Activated CD8-positive, alpha-beta memory T cell treated with anti-CD3 and anti-CD28 coated beads, Interleukin-2, amount 50 U/mL, for 48 hours (primary cell): ENCODE measurements at places on chromosomes 5 and 9.

- DNase-seq: no peak
Measured at GRCh38 chr5:150488519-150489359, 19.2 kb upstream of the NDST1 start.

DNA sequence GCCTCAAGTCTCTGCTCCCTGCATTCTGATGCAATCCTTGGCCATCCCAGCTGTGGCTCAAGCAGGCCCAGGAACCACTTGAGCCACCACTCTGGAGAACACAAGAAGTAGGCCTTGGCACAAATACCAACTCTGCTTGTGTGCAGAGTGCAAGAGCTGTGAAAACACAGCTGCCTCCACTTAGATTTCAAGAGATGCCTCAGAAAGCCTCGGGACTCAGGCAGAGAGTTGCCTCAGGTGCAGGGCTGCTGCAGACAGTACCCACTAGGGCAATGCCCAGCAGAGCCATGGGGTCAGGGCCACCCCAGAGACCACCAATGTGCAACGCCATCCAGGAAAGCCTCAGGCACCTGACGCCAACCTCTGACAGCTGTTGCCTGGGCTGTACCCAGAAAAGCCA is 82.4 kb downstream of the FREM1 start:
- DNase-seq: no peak

GRCh38 chr9:28688172-28688571 is 1114.9 kb upstream of the C9orf72 start:
- no peak for DNase-seq

DNA sequence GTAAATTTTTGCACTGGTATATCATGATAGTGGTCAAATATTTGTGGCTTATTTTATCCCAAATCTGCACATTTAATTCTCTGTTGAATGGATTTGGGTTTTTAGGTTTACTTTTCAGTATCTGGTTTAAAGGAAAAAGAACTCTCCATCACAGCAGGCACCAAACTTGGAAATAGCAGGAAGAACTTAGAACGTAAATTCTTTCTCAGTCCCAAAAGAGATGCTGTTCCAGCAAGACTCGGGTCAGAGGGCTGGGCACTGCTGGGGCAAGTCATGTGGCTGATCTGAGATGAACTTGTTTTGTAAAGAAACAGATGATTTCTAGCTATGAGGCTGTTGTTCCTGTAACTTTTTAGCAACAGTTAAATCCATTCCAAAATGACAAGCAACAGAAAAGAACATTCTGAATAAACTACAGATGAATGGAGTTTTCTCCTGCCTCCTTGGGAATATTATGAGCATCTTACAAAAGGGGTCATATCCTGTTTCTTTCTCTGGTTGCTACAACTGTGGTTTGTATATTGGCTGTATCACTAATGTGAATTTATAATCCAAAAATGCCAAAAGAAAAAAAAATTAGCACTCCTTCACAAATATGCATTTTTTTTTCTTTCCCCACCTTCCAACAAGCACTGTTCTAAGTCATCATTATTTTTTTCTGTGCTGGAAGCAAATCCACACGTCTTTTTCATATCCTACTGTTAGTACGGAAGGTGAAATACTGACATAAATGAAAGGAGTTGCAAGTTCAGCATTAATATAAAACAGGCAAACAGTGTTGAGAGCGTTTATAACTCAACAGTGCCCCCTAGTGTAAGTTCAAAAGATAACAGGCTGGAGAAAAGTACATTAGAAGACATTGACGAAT is 31.1 kb downstream of the OR2K2 start:
- DNase-seq: no peak

DNA sequence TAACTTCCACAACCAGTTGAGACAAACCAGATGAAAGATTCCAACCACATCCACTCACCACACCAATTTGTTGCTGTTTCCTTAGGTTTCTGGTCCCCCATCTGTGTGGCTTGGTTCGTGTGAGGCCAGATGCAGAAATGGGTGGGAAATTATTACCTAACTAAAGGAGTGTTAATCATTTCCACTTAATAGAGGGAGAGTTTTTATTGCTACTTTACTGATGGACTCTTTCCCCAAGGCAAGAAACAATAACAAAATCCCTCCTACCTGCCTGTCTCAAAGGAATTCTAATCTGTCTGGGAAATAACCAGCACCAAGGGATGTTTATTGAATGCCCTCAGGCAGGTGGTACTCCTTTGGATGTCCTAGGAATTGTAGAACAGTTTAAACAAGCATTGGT is 76.3 kb downstream of the TMEM167A start:
- no peak for DNase-seq

GRCh38 chr9:14031060-14031414 is 282.9 kb downstream of the NFIB start:
- DNase-seq: no peak

DNA sequence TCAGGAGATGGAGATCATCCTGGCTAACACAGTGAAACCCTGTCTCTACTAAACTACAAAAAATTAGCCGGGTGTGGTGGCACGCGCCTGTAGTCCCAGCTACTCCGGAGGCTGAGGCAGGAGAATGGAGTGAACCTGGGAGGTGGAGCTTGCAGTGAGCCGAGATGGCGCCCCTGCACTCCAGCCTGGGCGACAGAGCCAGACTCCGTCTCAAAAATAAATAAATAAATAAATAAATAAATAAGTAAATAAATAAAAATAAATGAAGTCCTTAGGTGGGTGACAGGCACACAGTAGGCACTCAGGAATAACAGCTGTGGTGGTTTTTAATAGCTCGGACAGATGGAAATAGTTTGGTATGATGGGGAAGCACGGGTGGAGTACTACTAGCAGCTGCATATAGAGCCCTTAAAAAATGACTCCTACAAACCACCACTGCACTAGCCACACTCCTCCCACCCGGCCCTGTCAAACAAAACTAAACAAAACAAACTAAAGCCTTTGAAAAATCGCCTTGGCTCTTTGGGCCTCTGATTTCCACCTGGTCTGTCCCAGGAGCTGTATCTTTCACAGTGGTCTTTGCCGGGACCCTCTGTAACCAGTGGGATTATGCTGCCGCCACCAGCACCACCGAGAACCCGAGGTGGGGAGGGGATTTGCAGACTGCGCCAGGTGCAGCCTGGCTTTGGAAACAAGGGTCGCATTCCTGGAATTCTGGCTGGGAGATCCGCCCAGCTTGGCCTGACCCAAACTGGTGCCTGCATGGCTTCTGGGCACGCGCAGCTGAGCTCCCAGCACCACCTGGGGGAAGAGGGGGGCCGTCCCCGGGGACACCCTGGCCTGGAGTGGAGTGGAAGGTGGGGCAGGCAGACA is 5.1 kb upstream of the WDR5 start:
- DNase-seq: no peak

DNA sequence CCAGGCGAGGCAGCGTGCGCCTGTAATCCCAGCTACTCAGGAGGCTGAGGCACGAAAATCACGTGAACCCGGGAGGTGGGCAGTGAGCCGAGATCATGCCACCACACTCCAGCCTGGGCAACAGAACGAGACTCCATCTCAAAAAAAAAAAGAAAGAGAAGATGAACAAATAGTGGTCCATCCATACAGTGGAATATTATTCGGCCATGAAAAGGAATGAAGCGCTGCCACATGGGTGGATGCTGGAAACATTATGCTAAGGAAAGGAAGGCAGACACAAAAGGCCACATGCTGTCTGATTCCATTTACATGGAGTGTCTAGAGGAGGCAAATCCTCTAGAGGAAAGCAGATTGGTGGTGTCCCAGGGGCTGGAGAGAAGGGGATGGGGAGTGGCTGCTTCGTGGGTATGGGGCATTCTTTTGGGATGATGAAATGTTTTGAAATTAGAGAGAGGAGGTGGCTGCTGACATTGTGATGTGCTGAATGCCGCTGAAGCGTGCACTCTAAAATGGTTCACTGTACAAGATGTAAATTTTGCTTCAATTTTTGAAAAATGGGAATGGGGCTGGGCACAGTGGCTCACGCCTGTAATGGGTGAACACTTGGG is 17.0 kb downstream of the PLPP7 start:
- no peak for DNase-seq

- no peak for DNase-seq
Measured at GRCh38 chr5:171314728-171315385, 5.8 kb downstream of the TLX3 start.

DNA sequence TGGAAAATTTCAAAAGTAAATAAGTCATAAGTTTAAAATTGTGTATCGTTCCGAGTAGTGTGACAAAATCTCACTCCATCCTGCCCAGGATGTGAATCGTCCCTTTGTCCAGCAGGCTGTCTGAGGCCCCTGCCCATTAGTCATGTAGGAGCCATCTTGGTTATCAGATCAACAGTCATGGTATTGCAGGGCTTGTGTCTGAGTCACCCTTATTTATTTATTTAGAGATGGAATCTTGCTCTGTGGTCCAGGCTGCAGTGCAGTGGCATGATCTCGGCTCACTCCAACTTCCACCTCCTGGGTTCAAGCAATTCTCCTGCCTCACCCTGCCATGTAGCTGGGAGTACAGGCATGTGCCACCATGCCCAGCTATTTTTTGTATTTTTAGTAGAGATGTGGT is 30.2 kb downstream of the ITGA2 start:
- no peak for DNase-seq

DNA sequence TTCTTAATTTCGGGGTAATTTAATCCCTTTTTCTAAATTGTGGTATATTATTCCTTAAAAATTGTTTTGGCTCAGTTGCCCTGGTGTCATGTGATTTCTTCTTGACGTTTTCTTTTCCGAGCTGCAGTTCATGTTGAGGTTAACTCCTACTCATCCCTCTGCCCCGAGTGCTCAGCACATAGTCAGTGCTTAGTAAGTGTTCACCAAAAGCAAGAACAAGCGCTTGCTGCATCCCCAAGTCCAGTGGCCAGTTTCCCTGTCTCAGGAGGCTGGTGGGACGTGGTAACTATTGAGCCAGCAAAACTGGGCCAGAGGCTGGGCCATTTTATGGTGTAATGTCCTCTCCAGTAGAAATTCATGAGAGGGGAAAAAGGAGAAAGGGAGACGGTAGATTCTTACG is 23.3 kb downstream of the TRIO start:
- no peak for DNase-seq

DNA sequence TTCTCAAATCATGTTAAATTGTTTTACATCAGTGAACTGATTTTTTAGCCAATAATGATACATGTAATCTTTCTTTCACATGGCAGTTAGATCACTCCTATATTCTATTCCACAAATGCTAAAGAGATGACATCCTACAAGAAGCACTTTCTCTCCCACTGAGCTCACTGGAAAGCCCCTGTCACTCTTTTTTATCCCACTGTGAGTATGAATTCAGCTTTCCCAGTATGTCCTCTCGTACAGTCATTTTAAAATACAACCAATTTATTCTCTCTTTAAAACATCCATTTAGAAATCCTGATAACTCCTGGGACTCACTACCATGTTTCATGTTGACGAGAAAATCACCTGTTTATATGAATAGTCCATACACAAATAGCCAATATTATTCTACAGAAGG is 599.9 kb downstream of the SEMA5A start:
- no peak for DNase-seq

GRCh38 chr5:116583085-116583861 is 8.7 kb upstream of the SEMA6A start:
- DNase-seq: no peak

DNA sequence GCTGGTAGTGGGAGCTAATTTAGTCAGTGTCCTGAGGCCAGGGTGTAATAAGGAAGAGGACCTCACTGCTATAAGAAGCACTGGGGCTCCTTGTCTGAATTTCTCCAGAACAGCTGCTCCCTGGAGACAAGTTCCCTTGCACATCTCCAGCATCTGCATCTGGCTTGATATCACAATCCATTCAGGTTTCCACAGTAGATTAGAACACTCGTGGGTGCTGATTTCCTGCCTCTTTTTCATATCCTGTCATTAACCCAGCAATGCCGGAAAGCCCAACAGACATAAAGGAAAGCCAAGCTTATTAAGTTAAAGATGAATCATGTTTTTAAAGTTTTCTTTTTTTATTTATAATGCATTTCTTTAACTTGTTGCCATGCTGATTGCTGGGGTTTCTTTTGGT is 232.3 kb upstream of the WWC1 start:
- no peak for DNase-seq

DNA sequence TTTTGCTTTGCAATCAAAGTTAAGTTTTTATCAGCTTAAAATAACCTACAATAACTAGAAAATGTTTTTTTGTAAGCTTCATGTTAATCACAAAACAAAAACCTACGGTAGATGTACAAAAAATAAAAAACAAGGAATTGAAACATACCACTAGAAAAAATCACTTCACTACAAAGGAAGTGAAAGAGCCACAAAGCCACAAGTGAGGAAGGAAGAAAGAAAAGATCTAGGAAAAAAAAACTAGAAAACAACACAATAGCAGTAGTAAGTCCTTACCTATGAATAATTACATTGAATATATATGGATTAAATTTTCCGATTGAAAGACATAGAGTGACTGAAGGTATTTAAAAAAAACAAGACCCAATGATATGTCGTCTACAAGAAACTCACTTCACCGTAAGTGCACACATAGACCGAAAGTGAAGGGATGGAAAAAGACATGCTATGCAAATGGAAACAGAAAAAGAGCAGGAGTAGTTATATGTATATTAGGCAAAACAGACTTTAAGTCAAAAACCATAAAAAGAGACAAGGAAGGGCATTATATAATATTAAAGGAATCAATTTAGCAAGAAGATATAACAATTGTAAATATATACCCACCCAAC is 13.4 kb upstream of the ZDHHC21 start:
- DNase-seq: no peak

DNA sequence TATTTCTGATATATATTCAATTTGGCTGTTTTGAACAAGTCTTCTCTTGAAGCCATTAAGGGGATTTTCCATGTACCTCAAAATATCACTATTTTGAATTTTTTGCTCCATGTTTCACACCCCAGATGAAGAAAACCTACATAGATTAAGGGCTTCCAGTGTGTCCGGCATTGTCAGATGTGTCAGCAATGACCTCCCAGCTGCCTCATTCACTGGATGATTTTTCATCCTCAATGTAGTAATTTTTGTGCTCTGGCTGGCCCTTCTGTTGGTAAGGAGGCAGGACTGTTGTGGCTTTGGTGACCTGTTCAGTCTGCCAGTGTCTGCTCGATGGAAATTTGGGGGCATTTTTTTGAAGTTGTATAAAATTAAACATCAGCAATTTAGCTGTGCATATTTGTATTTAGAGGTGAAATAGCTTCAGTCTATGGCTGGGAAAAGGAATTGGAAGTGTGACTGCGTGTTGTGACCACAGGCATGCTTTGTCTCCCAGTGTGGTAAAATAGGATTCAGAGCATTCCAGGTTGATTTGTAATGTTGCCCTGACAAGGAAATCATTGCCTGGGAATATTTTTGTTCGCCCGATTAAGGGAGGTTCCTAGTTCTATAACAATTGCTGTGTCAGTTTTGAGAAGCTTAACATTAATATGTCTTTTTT is 312.4 kb downstream of the ARHGEF28 start:
- no peak for DNase-seq

GRCh38 chr9:99182356-99182755 is 39.4 kb downstream of the ALG2 start:
- no peak for DNase-seq

DNA sequence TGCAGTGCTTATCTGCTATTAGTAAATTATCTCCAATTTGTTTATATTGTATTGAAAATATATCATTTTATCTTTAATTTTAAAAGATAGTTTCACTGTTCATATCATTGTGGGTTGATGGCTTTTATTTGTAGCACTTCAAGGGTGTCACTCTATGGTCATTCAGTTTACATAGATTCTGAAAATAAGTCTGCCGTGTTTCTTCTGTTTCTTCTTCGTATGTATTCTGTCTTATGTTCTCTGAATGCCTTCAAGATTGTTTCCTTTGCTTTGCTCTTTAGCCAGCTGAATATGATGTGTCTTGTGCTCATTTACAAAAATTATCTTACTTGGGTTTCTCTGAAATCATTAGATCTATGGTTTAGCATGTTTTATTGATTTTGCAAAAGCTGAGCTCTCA is 359.9 kb downstream of the CYLC2 start:
- no peak for DNase-seq

GRCh38 chr5:107329850-107330249 is 340.9 kb downstream of the EFNA5 start:
- no peak for DNase-seq
